Mesenchymal stem cell (in vitro differentiated cells and primary cell): ENCODE measurements at places on chromosomes 11 and 22.

DNA sequence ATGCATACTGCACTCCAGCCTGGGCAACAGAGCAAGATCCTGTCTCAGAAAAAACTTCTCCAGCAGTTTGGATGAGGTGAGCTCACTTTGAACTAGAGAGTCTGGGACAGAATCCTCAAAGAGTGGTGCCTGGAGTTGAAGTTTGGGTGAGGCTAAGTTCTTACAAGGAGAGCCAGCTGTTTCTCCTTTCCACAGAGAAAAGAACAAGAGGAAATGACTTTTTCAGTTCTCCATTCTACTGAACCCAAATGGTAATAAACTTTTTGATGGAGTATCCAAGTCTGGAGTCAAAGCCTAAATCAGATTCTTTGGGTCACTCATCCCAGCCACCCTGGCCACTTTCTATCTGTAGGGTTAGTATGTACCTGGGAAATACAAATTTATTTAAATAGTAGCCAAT is 102.7 kb downstream of the TRAF6 start:
- no peak for DNase-seq

- DNase-seq, result peak; percentile 8
These were observed 362.7 kb upstream of the CCDC90B start for GRCh38 chr11:83648610-83649527.

DNA sequence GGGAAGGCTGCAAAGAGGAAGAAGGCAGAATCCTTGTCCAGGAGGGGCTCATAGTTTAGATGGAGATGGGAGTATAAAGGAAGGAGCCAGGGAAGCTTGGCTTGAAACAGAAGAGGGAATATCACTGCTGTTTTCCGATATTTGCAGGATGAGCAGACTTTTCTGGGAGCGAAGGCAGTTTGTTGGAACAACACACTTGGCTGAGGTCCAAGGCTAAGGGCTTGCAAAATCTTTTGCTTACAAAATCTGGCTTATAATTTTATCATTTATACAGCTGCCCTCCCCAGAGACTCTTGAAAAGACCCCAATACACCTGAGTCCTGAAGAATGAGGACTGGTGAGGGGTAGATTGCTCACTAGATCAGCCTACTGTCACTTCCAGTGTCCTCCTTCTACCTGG is 174.8 kb downstream of the NELL1 start:
- no peak for DNase-seq

- peak; percentile 56 for DNase-seq
These were observed 29.4 kb downstream of the AMBRA1 start for GRCh38 chr11:46564459-46564858.

GRCh38 chr11:34613015-34613414 is 7.9 kb upstream of the EHF start:
- no peak for DNase-seq
